NCI-H2171 treated with DMSO at 0.1 percent for 48 hours (cell line): ENCODE measurements at places on chromosomes 2 and 18.

- peak; percentile 62 for DNase-seq
These were observed 21.3 kb upstream of the TAF1B start for GRCh38 chr2:9821805-9822445.

- DNase-seq = no peak
These were observed 631 bp downstream of the RPL31 start for GRCh38 chr2:101002562-101003277.

- DNase-seq = no peak
These were observed 62.3 kb upstream of the SPAG16 start for GRCh38 chr2:213221957-213222356.

GRCh38 chr2:88919087-88919738, 227.7 kb downstream of the RPIA start:
- peak; percentile 1 for DNase-seq

DNA sequence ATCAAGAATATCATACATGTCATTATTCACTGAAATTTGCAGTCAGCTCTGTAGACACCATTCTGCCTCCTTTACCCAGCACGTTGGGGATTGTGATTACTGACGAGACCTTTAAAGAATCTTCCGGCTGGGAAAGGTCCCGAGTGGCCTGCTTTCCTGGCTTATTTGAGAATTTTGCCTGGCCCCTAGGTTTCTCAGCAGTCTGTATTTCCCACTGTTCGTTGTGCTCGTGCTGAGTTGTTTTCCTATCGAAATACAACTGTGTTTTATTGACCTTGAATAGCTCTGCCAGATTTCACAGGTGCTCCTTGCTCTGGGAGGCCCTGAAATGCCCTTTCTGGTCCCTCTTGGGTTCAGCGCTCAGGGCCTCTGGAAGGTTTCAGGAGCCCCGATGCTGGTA, 94.9 kb downstream of the AGAP1 start:
- no peak for DNase-seq

DNA sequence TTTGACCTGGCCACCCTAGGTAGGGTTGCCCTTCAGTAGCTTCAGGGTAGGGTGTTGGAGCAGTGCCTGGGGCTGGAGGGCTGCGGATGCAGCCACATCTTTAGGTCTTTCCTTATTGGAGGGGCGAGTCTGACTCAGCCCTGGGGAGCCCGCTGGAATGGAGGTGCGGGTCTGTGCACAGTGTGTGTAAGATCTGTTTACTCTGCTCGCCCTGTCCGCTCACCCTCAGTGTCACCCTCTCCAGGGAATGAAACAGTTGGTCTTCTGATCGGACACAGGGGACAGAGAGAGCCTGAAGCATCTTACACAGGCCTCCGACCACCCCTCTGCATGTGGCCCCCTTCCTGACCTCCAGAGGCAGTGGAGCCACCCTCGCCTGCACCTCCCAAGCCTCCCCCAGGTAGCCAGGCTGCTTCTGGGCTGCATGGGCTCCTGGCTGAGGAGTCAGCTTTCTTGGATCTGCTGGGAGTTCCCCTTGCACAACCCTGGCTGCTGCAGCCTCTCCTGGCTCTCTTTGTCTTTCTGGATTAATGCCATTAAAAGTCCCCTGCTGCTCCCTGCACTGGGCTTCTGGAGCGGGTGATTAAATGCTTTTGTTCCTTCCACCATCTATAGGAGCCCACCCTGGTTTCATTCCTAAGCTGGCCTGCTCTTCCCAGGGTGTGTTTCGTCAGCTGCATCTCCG, 82.6 kb downstream of the ASB1 start:
- DNase-seq = peak; percentile 6

GRCh38 chr2:2623939-2624338, 292.9 kb upstream of the MYT1L start:
- DNase-seq = no peak
